ENCODE measurements at places on chromosomes 11 and 22.

- no peak for DNase-seq
These were observed 20.2 kb downstream of the AMOTL1 start for GRCh38 chr11:94788396-94788795.

- DNase-seq: no peak
These were observed 9.8 kb downstream of the HDHD5 start for GRCh38 chr22:17149076-17149815.

GRCh38 chr22:19115628-19116027 is 6.6 kb downstream of the DGCR2 start:
- no peak for DNase-seq

- no peak for DNase-seq
These were observed 6.8 kb upstream of the TPBGL start for GRCh38 chr11:75233754-75234172.
